ENCODE measurements at places on chromosomes 11 and 22.

DNA sequence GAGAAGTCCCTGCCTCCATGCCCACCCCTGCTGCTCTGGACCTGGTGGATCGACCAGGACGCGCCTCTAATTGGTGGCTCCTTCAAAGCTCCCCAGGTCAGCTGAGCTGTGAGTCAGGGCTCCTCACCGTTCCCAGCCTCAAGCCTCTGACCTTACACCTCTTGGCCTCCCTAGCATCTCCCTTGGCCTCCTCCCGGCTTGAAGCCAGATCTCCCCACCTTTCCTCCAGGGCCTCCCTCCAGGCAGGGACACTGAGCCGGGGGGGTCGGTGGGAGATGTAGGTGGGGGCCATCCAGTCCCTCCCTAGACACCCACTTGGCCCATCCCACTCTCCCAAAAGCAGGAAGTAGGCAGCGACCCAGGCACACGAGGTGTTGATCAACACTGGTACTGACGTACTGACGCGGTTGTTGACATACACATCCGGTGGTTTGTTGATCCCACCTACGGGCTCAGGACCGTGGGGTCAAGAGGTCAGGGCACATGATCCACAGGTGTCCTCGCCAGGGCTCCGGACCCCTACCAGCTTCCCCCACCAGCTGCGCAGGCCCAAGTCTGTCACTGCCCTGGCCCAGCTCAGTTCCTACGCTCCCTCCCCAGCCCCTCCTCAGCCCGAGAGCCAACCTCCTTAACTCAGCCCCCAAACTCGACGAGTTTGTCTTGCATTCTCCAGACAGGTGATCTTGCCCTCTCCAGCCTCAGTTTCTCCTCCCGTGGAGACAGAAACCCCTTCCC is 802 bp downstream of the ATG2A start:
- DNase-seq: peak; percentile 38

GRCh38 chr11:69440876-69441275 is 40.6 kb upstream of the LINC01488 start:
- no peak for DNase-seq

DNA sequence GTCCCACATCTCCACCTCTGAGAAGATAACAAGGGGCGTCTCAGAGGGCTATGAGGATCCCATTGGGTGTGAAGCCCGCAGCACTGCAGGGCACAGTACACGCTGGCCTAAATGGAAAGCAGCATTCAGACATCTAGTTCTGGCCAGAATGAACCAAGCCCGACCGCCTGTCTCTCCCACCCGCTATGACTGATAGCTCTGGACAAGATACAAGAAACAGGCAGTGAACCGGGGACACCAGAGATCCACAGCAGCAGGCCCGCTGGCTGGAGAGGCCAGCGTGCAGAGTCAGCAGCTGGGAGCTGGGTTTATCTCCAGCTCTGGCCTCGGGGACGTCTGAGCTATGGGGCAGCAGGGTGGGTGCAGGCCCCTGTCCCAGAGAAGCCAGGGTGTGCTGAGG is 9.6 kb downstream of the CERK start:
- DNase-seq: no peak

- DNase-seq: no peak
Observed at GRCh38 chr11:86443415-86443814, 68.7 kb downstream of the CCDC81 start.

- peak; percentile 99 for DNase-seq
Observed at GRCh38 chr22:49936018-49936972, 17.9 kb downstream of the CRELD2 start.

DNA sequence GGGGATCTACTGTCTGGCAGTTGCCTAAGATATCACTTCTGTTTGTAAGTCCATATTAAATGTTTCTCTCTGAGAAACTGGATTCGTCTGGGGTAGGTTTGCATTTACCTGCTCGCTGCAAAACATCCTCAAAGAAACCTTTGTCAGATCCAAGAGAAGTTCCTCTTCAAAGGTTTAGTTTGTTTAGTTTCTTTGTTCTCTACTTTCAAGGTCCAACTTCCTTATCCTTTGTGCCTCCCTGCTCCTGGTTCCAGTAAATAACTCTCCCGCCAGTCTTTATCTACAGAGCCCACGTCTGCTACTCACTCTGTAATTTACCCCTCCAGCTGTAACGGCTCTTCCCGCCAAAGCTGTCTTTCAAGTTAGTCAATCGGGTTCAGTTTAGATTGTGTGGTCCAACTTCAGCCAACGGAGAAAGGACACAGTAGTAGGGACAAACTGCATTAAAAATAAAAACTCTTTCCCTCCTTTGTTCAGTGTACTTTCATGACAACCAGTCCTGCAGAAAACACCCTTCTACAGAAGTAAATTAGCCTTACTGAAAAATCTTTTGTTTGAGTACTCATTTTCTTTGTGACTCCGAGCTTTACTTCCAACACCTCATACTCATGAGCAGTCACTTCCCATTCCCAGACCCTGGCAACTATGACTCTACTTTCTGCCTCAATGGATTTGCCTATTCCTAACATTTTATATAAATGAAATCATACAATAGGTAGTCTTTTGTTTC is 41.0 kb downstream of the TMPRSS5 start:
- no peak for DNase-seq

- DNase-seq: peak; percentile 74
Observed at GRCh38 chr11:70467201-70468085, 69.1 kb downstream of the CTTN start.

DNA sequence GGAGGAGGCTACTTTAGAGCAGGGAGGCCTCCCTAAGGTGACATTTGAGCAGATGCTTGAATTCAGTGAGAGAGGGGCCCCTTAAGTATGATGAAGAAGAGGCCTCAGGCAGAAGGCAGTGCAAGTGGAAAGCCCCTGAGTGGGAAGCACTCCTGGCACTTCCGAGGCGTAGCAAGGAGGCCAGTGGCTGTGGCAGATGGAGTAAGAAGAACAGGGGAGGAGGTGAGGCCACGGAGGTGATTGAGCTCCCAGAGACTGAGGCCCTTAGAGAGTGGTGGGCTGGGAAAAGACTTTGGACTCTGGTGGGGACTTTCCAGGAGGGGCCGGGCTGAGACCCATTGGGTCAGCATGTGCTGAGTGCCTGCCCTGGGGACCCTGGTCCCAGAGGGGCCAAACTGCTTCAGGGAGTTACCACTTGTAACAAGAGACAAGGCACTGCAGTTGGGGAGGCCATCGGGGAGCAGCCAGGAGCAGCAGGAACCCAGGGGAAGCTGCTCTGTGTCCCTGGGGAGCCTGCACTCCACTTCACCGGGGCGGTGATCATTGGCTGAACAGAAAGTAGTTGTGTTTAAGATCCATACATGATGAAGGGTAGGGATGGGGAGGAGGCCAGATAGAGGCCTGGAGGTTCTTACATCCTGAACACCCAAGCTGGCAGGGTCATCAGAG is 2.5 kb upstream of the CENPM start:
- DNase-seq: no peak

- DNase-seq: peak; percentile 87
Observed at GRCh38 chr11:9384535-9385326, at the start of gene IPO7. TSS of gene IPO7 (plus strand) at chr11:9384652. CDS start at chr11:9384764, 112 bp downstream.

GRCh38 chr22:50012211-50013181 is at the start of gene IL17REL:
TSS of gene IL17REL (minus strand) at chr22:50012765. CDS start at chr22:50012646, 119 bp downstream.
- no peak for DNase-seq

- DNase-seq: no peak
Observed at GRCh38 chr22:27554106-27554811, 247.3 kb downstream of the MN1 start.

GRCh38 chr11:73559743-73560142 is 38.2 kb downstream of the FAM168A start:
- no peak for DNase-seq

GRCh38 chr11:9825315-9825714 is 161.4 kb downstream of the SWAP70 start:
- DNase-seq: no peak

DNA sequence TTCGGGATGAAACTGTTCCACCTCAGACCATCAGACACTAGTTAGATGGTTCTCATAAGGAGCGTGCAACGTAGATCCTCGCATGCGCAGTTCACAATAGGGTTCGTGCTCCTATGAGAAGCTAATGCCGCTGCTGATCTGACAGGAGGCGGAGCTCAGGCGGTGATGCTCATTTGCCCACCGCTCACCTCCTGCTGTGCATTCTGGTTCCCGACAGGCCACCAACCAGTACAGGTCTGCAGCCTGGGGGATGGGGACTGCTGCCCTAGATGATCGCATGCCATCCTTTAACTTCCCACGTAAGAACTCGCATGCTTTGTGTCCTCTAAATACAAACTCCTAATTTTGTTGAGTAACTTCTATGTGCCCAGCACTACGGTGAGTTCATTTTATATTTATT is 62.6 kb downstream of the EFCAB6 start:
- no peak for DNase-seq

- no peak for DNase-seq
Observed at GRCh38 chr22:37462983-37463382, 23.2 kb downstream of the MFNG start.

DNA sequence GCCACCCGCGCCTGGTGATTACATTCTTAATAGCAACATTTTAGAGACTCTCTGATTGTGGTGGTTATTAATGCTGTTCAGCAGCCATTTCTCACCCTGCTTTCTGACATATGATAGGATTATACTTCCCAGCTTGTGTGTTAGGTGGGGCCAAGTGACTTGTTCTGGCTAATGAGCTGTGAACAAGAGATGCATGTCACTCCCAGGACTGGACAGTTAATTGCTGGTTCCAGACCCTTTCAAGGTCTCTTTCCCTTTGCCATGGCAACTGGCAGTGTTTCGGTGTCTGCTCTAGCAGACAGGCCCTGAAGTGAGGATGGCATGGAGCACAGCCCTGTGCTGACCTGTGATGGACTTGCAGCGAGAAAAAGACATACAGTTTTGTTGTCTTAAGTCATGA is 8.9 kb upstream of the PTPRJ start:
- no peak for DNase-seq

- no peak for DNase-seq
Observed at GRCh38 chr11:45525393-45525792, 140.0 kb downstream of the CHST1 start.

DNA sequence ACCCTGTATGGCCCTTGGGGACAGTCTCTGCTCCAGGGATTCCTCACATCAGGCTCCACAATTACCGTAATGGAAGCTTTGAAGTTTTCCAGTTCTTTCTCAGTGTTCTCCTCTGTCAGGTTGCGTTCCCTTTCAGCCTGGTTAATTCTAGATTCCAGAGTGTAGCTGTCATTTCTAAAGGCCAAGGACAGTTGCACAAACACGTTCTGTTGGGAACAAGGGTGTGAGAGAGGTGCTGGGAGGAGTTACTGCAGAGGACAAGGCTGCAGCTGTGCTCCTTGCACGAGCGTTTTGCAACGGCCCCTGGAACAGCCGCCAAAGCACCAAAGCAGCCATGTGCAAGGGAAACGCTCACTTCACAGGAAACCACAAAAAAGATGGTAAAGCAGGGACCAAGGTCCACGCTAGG is 35.9 kb upstream of the LYVE1 start:
- DNase-seq: no peak

GRCh38 chr11:65470433-65471049 is 28.3 kb upstream of the MALAT1 start:
- DNase-seq: no peak

All from activated naive CD8-positive, alpha-beta T cell treated with anti-CD3 and anti-CD28 coated beads, Interleukin-2, amount 50 U/mL, for 24 hours (primary cell).